ENCODE measurements at places on chromosomes 1 and 21.

DNA sequence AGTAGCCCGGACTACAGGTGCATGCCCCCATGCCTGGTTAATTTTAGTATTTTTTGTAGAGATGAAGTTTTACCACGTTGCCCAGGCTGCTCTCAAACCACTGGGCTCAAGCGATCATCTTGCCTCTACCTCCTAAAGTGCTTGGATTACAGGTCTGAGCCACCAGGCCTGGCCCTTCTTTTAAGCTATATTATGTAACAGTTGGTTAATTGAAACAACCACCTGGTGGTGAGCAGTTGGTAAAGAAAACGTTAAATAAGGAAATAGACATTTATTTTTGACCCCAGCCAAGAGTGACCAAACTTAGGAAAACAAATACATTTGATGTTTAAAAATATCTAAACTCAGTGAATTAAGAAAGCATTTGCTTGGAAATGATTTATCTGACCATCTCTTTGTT, 12.1 kb upstream of the PDC start:
- no peak for DNase-seq

GRCh38 chr1:154253671-154254070, 18.8 kb upstream of the HAX1 start:
- DNase-seq = no peak

DNA sequence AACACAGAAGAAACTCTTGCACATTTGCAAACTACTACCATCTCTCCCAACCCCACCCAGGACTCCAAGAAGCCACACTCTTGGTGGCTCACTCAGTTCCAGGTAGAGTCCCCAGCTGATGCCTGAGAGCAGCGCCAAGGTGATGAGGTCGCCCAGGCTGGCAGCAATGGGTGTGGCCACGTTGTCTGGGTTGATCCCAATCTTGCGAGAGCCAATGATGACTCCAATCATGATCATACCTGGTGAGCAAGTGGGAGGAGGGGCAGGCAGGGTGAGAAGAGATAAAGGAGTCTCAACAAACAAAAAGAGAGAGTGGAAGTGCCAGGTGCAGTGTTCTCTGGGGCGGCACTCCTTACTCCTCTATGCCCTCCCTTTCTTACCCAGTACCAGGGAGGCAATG, 14.4 kb downstream of the SLC41A1 start:
- no peak for DNase-seq

GRCh38 chr1:3881193-3881480, 18.9 kb downstream of the C1orf174 start:
- DNase-seq = peak; percentile 85

GRCh38 chr1:40197656-40198055, 36.5 kb downstream of the RLF start:
- DNase-seq = peak; percentile 35

GRCh38 chr1:157697781-157698569, 2.6 kb downstream of the FCRL3 start:
- no peak for DNase-seq

GRCh38 chr1:233554037-233554436, 59.9 kb upstream of the KCNK1 start:
- DNase-seq = no peak

DNA sequence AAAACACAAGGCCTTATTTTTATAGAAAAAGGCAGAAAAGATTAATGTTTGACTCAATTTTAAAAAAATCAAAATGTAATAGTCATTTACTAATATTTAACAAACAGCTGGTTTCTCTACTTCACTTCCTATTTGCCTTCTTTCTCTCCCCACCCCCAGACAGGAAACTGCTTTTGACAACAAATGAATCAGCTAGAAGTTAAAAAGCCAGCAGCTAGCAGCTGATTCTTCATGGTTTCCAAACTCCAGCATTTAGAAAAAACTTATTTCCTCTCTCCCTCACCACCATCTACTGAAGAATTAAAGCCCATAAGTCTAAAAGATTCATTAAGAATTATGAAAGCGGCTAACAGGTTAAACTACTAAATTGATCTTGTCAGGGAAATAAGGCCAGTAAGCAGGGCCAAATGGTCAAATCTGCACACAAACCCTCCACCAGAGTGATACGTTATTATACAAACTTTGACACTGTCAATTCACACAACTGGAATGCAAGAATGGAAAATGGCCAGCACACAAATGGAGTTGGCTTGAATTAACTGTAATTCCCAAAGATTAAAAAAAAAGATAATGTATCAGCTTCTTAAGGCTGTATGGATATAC, 4.0 kb downstream of the WDR26 start:
- peak; percentile 73 for DNase-seq

GRCh38 chr1:41652384-41653265, 168.1 kb upstream of the EDN2 start:
- no peak for DNase-seq

- DNase-seq = no peak
Measured at GRCh38 chr1:165903672-165904071, 76.3 kb downstream of the UCK2 start.

DNA sequence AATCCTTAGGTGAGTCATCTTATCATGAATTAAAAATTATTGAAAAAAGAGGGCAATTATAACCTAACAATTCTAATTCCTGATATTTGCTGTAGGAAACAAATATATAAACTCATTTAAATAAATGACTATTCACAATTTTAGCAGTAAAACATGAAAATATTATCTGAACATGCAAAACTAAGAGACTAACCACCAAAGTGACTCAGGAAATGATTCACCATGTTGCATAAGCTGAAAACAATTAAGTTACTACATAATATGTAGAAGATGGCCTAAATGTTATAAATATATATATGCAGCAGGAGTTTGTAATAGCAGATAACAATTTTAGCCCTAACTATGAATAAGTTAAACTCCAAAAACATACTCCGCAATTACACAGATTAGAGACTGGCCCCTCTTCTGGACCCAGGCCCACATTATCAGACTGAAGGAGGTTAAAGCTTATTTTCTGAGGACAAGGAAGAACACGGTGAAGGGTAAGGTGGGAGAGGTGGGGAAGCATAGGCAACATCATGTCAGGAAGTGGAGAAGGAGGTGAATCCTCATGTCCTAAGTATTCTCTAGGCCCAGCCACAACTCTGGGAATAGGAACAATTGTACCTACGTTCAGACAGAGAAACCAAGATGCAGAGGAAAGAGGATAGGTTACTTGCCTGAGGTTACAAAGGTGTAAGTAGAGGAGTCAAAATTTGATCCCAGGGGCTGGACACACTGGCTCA, 15.6 kb upstream of the AIM2 start:
- peak; percentile 59 for DNase-seq

GRCh38 chr1:217052196-217052595, 329.0 kb upstream of the ESRRG start:
- no peak for DNase-seq

DNA sequence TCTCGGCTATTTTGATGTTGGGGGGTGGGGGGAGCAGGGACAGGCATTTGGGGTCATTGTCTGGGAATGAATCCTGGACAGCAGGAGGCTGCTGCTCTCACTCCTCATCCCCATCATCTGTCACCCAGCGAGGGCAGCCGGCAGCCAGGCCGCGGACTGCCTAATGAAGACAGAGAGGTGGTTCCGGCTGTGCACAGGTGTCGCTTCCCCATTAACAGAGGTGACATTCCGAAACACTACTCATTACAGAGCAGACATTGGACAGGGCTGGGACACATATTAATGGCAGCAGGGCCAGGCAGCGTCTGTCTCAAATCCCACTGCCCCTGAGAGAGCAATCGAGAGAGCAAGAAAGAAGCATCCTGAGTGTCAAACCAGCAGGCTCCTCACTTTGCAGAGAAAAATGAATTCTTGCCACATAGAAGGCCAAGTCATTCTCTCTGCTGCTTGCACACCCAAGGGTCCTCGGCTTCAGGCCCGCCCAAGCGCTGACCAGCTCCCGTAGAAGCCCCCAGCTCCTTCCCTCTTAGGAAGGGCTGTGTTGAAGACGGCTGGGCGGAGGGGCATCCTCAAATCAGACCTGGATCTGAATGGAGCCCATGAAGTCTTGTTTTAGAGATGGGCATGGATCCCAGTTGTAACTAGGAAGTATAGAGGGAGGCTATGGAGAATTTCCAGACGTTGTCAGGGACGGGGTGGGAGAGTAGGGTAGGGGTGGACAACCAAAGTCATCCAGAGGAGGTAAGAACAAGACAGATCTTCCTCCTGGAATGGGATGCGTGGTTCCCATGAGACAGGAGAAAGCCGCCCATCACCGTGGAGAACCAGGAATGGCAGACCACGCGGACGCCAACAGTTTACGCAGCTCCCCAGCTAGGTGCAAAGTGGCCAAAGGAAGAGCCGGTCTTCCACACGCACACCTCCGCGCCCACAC, 8.2 kb upstream of the LEMD1 start:
- no peak for DNase-seq

- peak; percentile 56 for DNase-seq
Measured at GRCh38 chr1:109113590-109114341, at the start of gene ELAPOR1. Gene ELAPOR1, plus strand, starts transcription at chr1:109114115. Its CDS starts 69 bp downstream, at chr1:109114184.

DNA sequence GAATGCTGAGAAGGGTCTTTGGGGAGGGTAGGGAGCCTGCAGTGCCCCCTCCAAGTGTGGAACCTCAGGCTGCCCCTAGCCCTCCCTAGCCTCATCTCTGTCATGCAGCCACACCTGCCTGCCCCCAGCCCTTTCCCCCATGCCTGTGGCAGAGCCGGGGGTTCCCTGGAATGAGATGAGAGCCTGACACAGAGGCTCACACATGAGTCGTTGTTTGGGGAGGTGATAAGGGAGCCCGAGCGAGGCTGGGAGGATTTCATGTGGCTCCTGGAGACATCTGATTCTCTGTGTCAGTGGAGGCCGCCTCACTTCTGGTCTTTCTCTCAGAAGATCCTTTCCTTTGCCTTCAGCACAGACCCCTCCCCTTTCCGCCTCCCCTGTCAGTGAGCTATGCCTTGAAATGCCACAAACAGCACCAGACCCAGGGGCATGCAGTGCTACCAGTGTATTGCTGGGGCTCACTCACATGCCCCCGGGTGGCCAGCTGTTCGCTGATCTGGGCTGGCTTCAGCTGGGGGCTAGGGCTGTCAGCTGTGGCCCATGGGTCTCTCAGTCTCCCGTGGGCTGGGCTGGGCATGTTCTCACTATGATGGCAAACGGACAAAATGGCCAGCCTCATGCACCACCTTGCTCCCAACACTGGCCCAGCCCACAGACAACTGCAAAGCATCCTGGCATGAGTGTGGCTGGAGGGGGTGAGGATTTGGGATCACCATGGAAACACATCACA, 102.6 kb downstream of the AJAP1 start:
- no peak for DNase-seq

GRCh38 chr1:27026621-27027574, 14.2 kb upstream of the TENT5B start:
- DNase-seq = no peak

DNA sequence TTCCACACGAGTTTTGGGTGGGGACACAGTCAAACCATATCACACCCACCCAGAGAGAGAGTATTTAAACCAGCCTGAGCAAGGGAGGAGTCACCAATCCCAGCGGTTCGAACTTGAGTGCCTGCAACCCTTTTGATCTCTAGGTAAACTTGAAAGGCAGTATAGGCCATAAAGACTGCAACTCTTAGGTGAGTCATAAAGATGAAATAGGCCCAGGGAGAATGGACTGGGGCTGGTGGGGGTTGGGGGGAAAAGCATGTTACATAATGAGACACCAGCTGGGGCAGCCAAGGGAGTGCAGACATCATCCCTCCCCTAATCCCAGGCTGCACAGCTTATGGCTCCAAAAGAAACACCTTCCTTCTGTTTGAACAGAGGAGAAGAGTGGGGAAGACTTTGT, 99.8 kb upstream of the LHX8 start:
- no peak for DNase-seq

GRCh38 chr21:32940079-32941014, 85.4 kb upstream of the OLIG2 start:
- DNase-seq = peak; percentile 69

DNA sequence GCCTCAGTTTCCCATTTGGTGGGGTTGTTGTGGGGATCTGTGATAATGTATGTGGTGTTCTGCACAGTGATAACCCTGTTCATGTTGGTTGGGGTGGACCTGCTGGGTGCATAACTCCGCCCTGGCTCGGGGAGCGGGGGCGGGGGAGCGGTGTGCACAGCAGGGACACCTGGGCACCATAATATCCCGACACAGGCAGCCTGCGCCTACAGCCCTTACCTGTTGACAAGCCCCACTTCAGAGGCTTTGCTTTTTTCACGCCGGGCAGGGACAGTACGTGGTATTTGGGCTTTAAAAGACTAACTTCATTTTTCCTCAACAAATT, 48.0 kb upstream of the ACOT11 start:
- no peak for DNase-seq

DNA sequence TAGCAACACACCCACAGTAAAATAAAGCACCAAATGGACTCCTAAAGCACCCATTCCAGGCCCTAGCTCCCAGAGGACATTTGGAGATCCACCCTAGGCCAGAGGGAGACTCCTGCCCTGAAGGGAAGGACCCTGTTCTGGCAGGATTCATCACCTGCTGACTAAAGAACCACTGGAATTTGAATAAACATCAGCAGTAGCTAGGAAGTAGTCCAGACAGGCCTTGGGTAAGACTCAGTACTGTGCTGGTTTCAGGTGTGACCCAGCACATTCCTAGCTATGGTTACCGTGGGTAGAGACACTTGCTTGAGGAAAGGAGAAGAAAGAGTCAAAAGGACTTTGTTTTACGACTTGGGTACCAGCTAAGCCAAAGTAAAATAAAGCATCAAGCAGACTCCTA, 92.7 kb upstream of the LRRC7 start:
- DNase-seq = no peak

- DNase-seq = no peak
Measured at GRCh38 chr1:157348538-157349480, 203.5 kb downstream of the FCRL5 start.

DNA sequence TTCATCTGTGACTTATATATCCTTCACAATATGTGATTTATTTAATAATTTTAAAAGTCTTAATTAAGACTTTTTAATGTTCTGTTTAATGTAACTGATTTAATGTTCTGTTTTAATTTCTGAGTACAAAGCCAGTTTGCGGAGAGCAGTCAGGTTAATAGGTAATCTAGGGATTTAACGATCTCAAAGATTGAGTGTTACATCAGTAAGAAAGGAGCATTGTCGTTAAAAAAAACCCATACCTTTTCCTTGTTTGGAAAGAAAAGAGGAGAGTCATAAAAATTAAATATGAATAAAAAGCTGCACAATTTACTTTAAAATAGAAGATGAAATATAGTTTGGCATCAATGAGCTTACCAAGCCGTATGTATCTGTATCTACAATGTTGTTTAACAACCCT, 621.4 kb downstream of the KIF26B start:
- DNase-seq = no peak

DNA sequence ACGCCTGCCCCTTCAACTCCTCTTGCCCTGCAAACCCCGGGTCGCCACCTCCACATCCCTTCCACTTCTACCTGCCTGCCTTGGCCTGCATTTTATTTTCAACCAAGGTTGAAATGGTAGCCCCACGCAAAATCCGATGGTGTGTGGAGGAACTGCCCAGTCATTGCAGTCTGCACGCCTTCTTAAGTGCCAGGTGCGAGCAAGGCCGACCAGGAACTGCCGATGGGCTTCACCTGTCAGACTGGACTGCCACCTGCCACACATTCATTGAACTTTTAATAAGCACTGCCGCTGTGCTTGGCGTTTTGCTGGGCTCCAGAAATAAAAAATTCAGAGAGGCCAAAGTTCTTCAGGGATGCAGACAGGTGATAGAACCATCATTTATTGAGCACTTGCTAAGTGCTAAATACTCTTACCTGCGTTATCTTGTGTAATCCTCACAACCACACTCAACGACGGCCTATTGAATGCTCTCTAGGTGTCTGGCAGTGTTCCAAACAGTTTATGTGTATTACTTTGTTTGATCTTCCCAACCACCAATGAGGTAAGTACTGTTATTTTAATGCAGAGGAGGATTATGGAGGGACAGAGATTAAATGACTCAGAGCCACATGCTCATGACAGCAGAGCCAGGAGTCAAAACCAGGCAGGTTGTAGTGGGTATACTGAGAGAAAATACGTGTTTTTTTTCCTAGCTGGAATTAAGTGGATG, 36.2 kb downstream of the CACHD1 start:
- DNase-seq = peak; percentile 42

Measured in common myeloid progenitor, CD34-positive (primary cell).